ENCODE measurements at places on chromosomes 5 and 9.

- no peak for DNase-seq
Measured at GRCh38 chr9:121942313-121942712, 150.8 kb downstream of the TTLL11 start.

DNA sequence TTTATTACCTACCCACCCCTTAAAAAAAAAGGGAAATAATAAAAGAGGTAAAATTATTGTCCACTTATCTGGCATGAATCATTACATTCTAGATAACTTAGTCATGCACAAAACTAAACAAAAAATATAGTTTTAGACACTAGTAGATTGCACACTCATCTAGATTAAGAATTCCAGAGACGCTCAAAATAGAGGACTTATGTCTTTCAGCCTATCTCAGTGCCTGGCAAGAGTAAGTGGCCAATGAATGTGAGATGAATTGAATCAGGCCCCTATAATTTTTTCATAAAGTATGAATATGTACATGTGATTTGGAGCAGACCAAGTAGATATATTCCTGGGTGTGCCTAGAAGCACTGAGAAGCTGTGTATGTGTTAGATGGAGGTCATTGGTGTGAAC lies 2.0 kb upstream of the RXFP3 start:
- no peak for DNase-seq

- no peak for DNase-seq
Measured at GRCh38 chr5:9947225-9947714, 302.4 kb downstream of the ATPSCKMT start.

GRCh38 chr9:134328341-134328840 lies 2.1 kb downstream of the RXRA start:
- DNase-seq: no peak

- no peak for DNase-seq
Measured at GRCh38 chr5:20678386-20678785, 690.4 kb upstream of the CDH18 start.

GRCh38 chr5:62645223-62645622 lies 66.6 kb downstream of the LRRC70 start:
- no peak for DNase-seq

- no peak for DNase-seq
Measured at GRCh38 chr5:162593881-162594280, 526.3 kb downstream of the GABRG2 start.

DNA sequence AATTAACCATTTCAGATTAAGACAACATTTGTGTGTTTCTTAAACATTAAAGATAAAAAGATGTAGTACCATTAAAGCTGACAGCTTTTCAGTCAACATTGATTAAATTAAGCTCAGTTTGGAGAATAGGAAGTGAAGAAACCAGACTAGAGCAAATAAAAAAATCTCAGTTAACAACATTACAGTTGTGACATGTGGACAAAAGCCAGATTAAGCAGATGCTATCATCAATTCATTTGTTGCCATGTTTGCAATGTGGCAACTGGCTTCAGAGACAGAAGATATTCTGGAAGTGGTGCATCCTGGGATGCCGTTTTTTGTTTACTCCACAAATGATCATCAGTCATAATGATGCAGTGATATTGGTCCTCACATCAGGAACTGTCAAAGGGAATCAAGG lies 70.3 kb upstream of the CNTLN start:
- DNase-seq: no peak

GRCh38 chr9:2749485-2749884 lies 32.2 kb downstream of the KCNV2 start:
- no peak for DNase-seq

GRCh38 chr9:124254261-124254682 lies 3.5 kb upstream of the NEK6 start:
- DNase-seq: no peak

DNA sequence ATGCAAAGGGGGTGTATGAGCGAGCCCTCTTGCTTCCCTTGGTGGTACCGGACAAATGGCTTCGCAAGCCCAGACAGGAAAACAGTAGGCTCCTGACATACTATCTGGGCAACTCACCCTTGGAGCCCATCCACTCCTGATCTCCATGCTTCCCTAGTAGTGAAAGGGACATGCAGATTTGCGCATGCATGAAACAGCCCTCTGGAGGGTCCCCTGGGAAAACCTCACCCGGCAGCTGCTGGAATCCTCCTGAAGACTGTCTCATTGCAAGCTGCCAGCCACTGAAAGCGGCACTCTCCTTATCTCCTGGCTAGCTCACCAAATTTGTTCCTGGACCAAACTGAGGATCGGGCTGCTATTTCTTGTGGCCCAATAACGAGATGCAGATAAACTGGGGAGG lies 10.2 kb downstream of the ZNF169 start:
- peak; percentile 5 for DNase-seq

- DNase-seq: no peak
Measured at GRCh38 chr5:150619359-150620230, 20.9 kb upstream of the SYNPO start.

- DNase-seq: no peak
Measured at GRCh38 chr5:178817506-178817905, 42.2 kb upstream of the ZNF354B start.

GRCh38 chr5:133334796-133335639 lies 277.3 kb downstream of the FSTL4 start:
- DNase-seq: no peak

- no peak for DNase-seq
Measured at GRCh38 chr9:113578882-113579282, 115.4 kb downstream of the RGS3 start.

DNA sequence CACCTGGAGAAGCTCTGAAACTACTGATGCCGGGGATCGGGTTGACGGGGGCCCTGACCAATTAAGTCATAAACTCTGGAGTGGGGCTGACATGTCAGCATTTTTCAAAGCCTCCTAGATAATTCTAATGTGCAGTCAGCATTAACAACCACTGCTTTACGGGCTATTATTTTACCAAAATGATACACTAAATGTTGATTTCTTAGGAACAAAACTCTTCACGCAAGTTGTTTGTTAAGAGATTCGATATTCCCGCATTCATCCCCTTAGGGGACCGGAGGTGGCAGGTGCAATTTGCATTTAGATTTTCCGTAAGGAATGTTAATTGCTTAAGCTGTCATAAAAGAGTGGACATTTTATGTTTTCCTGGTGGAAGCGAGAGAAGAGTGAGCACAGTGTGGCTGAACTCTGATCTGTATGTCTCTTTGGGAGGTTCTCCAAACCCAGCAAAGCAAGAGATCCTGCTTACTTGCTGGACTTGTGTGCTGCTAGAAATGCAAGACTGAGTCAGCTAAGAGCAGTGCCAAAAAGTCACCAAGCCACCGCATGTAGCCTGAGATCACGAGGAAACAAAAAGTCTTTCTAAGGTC lies 77.6 kb downstream of the UGCG start:
- no peak for DNase-seq

DNA sequence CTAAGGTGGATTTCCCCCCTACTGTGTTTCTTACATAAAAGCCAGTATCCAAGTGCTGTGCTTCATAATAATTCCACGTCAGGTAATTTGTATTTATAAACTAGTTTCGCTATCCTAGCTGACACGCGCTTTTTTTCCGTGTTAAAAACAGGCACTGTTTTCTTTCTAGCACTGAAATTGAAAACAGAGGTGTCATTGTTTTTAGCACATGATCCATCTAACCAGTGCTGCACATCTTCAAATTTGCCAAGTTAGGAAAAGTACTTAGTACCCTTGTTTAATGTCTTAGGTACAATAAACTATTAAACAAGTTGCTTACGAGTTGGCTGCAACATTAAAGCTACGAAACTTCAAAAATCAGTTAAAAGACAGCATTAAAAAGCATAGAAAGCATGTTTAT lies 49.9 kb downstream of the JMY start:
- no peak for DNase-seq

DNA sequence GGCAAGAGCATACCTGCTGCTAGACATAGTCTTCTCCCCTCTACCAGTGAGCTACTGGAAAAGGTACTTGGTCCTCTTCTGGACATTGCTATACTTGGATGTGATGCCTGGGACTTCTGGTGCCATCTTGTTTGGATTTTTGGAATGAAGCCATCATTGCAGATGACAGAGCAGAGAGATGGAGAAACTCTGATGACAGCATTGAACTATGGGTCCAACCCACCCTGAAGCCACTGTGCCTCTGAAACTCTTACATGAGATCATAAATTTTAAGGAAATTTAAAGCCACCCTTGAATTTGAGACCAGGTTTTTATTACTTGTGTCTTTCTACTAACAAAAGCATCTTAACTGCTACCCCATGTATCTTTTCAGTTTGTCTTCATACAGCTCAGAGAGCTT lies 151.1 kb upstream of the SMIM23 start:
- no peak for DNase-seq

- DNase-seq: no peak
Measured at GRCh38 chr5:123120197-123120596, 31.2 kb downstream of the PRDM6 start.

Data from NCI-H345 (cell line).